ENCODE measurements at places on chromosomes 5 and 9. TPM values are rescaled to one million over a fixed set of nuclear protein-coding genes. Genes with fewer than 3 reads are reported as not detected.
A peak's percentile ranks its signal among the peaks of the same experiment; 100 is the strongest.

DNA sequence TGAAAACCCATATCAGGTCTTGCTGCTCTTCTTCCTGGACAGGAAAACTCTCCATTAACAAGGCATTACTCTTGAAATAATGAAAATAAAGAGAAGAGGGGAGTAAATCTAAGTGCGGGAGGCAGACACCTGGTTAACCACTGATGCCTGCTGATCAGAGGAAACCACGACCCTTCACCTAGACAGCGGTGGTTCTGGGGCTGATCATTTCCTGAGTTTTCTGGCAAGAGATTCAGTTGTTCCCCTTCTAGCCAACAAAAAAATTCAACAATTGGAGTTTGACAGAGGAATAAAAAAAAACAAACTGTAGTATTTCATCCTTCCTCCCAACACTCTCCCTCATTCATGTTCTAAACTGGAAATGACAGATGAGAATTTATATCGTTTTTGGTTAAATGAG is 3.0 kb downstream of the RLN2 start:
- DNase-seq = no peak

- DNase-seq = no peak
Observed at GRCh38 chr5:39876146-39876545, 451.4 kb upstream of the DAB2 start.

DNA sequence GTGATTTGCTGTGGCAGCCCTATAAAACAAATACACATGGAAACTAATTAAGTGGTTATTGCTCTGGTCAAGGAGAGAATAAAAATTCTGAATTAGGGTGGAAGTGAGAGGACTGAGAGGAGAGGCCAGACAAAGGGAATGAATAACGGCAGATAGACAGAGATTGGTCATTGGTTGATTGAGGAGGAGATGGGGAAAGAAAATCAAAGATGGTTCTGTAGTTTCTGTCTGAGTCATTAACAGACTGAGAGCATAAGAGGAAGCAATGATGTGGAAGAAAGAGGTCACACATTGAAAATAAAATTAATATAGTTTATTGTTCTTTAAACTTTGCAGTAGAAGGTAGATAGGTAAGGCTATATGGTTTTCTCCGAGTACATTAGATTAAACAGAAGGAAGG is 469.8 kb downstream of the ACTL7B start:
- no peak for DNase-seq

GRCh38 chr5:172443441-172444109 is 10.8 kb downstream of the SH3PXD2B start:
- no peak for DNase-seq

GRCh38 chr5:83564069-83564749 is 92.7 kb downstream of the VCAN start:
- no peak for DNase-seq

GRCh38 chr5:58107704-58108103 is 352.2 kb downstream of the PLK2 start:
- no peak for DNase-seq

DNA sequence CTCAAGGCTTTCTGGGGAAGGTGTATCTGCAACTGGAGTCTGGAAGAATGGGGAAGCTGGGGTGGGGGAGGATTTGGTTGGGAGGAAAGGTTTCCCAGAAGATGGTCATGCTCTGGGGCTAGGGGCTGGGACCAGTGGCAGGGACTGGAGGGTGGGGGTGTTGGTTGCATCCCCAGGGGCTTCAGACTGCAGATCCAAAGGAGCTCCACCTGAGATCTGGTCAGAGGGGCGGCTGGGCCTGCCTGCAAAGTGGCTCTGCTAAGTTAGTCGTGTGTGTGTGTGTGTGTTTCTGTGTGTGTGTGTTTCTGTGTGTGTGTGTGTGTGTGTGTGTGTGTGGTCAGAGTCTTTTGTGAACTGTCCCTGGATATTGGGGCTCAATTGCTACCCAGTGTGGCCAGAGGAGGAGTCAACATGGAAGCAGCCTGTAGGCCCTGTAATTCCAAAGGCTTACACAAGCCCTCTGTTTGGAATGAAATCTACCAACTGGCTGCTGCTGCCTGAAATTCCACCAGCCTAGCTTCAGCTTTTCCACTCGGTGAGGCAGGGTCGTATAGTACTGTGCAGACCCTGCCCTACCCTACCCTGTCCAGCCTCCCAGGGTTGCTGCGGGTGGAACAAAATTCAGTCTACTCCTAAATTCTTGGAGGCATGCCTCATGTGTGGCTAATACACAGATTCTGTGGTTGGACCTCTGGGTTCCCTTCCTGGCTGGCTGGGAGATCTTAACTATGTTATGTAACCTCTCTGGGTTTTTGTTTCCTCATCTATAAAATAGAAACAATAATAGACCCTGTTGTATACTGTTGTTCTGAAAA is 12.5 kb upstream of the SYNPO start:
- no peak for DNase-seq

DNA sequence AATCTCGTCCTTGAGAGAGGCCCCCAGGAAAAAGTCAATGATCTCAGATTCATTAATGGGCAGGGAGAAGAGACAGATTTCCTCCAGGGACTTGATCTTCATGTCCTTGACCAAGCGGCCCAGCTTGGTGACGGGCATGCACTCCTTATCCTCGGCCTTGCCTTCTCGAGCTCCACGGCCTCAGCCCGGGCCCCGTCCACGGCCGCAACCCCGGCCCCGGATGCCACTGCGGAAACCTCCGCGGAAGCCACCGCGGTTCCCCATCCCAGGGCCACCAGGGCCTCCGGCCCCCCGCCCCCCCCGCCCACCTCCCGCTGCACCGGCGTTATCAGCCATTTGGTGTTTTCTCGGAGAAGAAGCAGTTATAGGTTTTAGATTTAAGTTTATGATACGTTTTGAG is 18.3 kb downstream of the INVS start:
- DNase-seq = no peak

GRCh38 chr9:113886026-113886369 is 9.9 kb downstream of the ZNF618 start:
- no peak for DNase-seq

GRCh38 chr5:55027595-55027994 is 3.5 kb downstream of the GZMK start:
- DNase-seq = no peak

DNA sequence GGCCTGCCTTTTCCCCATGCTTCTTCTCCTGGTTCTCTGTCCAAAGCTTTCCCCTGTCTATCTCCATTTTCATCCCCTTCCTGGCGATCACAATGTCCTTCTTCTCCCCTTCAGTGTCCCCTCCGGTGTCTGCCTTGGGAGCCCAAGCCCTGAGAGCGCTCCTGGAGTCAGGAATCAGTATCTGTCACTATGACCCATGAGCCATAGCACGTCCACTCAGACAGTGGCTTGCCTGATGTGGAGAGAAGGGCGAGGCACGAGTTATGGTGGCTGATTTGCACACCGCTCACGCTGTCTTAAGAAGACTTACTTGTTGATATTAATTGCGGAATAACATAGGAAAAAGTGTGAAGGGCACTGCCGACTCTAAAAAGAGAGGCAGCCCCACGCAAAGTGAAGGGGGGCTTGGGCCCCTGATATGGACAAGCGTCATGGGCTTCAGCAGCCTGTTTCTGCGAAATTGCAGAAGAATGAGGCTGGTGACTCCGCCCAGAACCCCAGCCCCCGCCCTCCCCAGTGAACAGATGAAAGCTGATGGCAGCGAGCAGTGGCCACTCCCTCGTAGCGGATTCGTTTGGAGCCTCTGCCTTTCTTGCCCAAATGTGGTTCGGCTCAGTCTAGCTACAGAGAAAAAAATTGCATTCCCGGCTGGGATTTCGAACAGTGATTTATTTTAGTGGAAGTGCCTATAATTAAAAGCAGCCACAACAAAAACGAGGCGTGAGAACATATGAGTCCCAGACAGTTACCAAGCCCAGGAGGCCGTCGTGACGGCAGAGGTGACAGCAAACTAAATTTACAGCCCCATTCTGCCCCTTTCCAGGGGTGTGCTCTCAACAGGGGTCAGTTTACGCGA is 149.8 kb downstream of the ICE1 start:
- peak; percentile 42 for DNase-seq

- DNase-seq = no peak
Observed at GRCh38 chr5:1551426-1552301, 27.9 kb upstream of the LPCAT1 start.

GRCh38 chr5:31465291-31465690 is 66.6 kb downstream of the DROSHA start:
- no peak for DNase-seq

GRCh38 chr9:94084314-94084713 is at the start of gene PTPDC1:
Gene PTPDC1, plus strand, starts transcription at chr9:94084464. Its CDS starts 67 bp downstream, at chr9:94084531.
- DNase-seq = no peak

- no peak for DNase-seq
Observed at GRCh38 chr9:20242510-20243189, 379.6 kb downstream of the MLLT3 start.

DNA sequence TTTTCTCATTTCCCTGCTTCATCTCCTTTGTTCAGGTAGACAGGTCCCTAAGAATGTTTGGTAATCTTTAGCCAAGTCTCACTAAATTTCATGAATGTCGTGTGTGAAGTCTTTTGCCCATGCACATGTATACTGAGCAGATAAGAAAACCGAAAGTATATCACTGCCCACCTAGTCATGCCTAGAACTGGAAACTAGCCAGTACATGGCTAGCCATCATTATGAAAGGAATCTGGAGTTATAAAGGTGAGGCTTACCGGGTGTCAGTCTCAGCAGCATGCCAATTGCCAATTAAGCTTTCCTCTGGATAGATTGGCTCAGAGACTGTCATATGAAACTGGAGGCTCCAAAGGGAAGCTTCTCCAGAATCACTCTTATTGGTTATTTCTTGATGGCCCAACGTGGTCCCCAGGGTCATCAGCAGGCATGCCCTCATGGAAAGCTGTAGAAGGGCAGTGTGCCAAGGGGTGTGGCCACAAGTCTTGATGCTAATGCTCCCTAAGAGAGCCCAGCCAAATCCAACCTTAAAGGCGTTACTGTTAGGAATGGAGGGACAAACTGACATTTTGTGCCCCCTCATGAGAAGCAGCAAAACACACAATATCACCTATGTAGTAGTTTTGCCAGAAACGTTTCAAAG is 307.3 kb upstream of the PIK3R1 start:
- no peak for DNase-seq

DNA sequence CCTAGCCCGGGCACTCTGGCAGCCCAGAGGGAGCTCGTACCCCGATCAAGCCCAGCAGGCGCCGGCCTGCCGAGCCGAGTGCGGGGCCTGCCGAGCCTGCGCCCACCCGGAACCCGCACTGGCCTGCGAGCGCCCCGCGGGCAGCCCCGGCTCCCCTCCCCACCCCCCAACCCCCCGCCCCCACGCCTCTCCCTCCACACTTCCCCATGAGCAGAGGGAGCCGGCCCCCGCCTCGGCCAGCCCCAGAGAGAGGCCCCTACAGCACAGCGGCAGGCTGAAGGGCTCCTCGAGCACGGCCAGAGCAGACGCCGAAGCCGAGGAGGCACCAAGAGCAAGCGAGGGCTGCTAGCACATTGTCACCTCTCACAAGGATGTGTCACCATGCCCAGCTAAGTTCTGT is 36.2 kb upstream of the CCDC180 start:
- no peak for DNase-seq

- no peak for DNase-seq
Observed at GRCh38 chr9:447230-448025, 232.8 kb downstream of the DOCK8 start.

GRCh38 chr5:72634444-72634843 is 127.2 kb upstream of the ZNF366 start:
- no peak for DNase-seq

GRCh38 chr5:116529615-116530014 is 45.0 kb downstream of the SEMA6A start:
- DNase-seq = no peak

- DNase-seq = no peak
Observed at GRCh38 chr5:177111720-177112394, 21.7 kb upstream of the NSD1 start.

GRCh38 chr5:96703384-96703920 is 41.3 kb downstream of the CAST start:
- no peak for DNase-seq

DNA sequence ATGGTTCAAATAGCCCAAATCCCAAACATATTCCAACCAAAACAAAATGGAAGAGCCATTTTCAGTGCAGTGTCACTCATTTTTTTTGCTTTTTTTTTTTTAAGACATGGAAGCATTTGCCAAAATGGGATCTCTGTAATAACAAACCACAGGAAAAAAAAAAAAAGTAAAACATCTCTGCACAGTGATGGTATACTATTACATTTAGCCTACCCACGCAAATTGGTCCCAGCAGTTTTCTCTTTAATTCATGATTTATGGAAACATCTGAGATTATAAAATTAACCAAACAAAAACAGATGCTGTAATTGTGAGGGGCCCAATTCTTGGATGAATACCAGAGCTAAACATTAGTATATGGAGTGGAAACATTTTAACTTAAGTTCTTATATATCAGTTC is 566.6 kb downstream of the ZNF608 start:
- DNase-seq = no peak

DNA sequence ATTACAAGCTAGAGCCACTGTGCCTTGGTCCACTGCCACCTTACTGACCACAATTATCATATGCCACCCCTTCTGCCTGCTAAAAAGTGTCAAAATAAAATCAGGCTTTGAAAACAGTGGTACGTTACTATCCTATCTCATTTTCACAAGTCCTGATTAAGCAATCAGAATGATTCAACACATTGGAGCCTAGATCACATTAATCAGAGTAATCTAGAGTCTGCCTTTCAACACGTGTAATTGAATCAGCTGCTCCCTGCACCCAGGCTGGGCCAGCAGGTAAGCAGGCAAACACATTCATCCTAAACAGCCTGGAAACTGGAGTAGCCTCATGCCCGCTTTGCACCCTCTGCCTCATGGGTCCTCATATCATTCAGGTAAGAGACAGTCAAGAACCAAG is 186.2 kb downstream of the DCP2 start:
- DNase-seq = no peak

ENTPD2 gene
- 6.4 TPM for total RNA-seq

ARL14EPL gene
- total RNA-seq = not detected

CHD1 gene
- total RNA-seq = 146 TPM

FBP2 gene
- total RNA-seq = 2.2 TPM

PTGR1 gene
- 60.1 TPM for total RNA-seq

CRHBP gene
- 1.4 TPM for total RNA-seq

RXRA gene
- 19.7 TPM for total RNA-seq

LCN6 gene
- not detected for total RNA-seq

Measured in urinary bladder (tissue), 4 donors.